ENCODE measurements at places on chromosomes 1 and 21. TPM values are rescaled to one million over a fixed set of nuclear protein-coding genes. Genes with fewer than 3 reads are reported as not detected.

GRCh38 chr1:239811211-239811885 is 280.3 kb upstream of the FMN2 start:
- DNase-seq: no peak

DNA sequence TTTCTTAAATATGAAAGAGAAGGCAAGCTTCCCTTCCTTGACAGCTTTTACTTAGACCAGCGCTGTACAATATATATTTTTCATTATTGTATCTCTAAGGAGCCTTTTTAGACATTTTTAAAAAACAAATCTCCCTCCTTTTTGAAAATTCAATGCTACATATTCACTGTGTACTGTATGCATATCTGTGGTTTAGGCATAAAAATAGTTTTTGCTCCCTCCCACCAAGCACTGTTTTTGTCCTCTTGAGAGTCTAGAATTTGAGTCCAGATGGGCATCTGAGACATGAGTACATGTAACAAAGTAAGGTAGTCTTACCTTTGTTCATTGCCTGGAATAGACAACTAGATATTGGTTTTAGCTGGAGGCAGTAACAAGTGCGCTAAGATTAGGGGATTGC is 488.5 kb upstream of the RUNX1 start:
- DNase-seq: no peak

DNA sequence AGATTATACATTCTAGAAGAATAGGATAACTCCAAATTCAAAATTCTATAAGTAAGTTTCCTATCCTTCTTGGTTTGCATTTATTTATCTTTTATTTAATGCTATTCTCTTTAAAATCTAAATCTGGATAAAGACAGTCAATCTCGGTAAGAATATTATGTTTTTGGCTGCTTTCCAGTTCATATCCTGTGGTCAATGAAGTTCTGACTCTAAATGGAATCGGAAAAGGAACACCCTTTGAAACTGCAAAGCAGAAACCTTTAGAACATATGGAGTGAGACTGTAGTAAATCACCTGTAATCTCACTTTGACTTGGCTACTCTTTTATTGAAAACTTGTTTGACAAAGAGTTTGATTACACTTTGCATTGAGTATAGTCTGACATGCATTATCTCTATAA is 85.2 kb downstream of the KIFAP3 start:
- DNase-seq: peak; percentile 60

DNA sequence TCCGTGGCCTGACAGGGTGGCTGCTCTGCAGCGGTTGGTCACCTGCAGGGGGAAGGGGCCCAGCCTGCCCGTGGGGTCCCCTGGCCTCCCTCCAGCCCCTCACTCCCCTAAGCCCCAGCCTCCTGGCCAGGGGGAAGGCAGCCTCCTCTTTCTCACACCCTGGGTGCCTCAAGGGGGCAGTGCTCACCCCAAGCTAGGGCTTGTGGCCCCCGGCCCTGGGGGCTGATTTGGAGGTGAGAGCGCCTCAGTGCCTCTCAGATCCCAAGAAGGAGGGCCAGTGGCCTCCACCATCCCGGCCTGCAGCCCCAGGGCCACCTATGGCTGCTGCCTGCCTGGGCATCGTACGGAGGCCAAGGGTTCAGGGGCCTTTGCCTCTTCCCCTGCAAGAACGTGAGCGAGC is 66.4 kb upstream of the TTC34 start:
- no peak for DNase-seq

GRCh38 chr1:178388418-178389145 is 108.2 kb downstream of the CLEC20A start:
- no peak for DNase-seq

DNA sequence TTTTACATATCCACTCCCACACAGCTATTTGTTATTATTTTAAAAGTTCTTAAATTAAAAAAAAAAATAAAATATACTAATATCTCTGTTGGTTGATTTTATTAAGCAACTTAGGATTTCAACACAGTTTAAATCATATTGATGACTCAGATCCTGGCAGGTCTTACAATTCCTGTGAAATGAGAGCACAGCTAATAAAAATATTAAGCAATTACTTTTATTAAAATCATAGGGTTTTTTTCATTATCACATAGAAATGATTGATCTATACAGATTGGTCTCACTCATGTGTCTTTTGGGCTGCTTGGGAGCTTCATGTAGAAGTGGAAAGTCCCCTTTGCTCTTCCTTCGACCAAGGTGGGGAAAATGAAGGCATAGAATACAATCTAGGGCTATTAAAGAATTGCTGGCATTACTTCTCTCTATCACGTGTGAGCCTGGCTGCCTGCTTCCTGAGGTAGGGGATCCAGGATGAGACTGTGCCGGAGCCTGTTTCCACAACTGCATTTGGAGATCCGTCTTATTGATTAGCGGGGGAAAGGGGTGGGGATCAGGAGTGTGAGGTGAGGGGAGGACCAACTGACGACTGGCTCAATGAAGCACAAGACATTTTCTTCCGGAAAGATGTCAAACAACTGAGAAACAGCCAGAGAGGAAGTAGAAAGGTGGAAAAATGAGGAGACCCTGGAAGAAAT is 858.0 kb downstream of the USP25 start:
- DNase-seq: peak; percentile 81

DNA sequence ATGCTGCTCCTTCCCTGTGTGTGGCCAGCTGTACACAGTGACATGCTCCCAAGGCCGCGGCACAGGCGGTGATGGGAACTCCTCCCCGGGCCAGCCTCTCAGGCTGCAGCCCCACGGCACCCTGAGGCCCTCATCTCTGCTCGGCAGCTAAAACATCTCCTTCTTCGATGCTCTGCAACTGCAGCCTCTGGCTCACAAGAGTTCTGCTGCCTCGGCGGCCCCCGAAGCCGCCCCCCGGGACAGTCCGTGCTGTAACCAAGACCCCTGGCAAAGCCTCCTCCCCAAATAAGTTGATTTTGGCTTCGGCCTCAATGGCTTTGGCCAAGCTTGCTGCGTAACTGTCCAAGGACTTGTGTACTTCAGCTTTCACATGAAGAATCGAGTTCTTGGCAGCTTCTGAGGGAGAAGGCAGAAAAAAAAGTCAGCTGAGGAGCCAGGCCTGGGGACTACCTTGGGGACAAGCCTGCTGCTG is 51.3 kb downstream of the GPR161 start:
- DNase-seq: no peak

RCC1 gene
- 46.6 TPM for total RNA-seq

ZNF678 gene
- total RNA-seq: 5.9 TPM

POU3F1 gene
- total RNA-seq: under 0.01 TPM

SMIM11 gene
- 6.1 TPM for total RNA-seq

KRTAP22-2 gene
- total RNA-seq: not detected

SPRR1B gene
- not detected for total RNA-seq

PRAMEF5 gene
- total RNA-seq: not detected
